ENCODE measurements at places on chromosomes 5 and 9. TPM values are rescaled to one million over a fixed set of nuclear protein-coding genes. Genes with fewer than 3 reads are reported as not detected.

TLE4 gene
- total RNA-seq: 62.4 TPM

GHR gene
- not detected for total RNA-seq

RPP25L gene
- total RNA-seq: 29.3 TPM

GRCh38 chr5:50580506-50580905, 85.9 kb upstream of the PARP8 start:
- no peaks in the 10 kb centered on the region for H3K27me3 ChIP-seq
- no peak for DNase-seq
- no peak overlapping the region for H3K27ac ChIP-seq
- no peak overlapping the region for H3K4me3 ChIP-seq
- peaks cover 12% of the 10 kb centered on the region for H3K36me3 ChIP-seq

- H3K36me3 ChIP-seq: no peaks in the 10 kb centered on the region
- H3K4me3 ChIP-seq: no peak overlapping the region
- DNase-seq: no peak
- H3K27me3 ChIP-seq: no peaks in the 10 kb centered on the region
Measured at GRCh38 chr5:125152461-125153189, 406.2 kb upstream of the ZNF608 start.

ENC1 gene
- 0.96 TPM for total RNA-seq

DNA sequence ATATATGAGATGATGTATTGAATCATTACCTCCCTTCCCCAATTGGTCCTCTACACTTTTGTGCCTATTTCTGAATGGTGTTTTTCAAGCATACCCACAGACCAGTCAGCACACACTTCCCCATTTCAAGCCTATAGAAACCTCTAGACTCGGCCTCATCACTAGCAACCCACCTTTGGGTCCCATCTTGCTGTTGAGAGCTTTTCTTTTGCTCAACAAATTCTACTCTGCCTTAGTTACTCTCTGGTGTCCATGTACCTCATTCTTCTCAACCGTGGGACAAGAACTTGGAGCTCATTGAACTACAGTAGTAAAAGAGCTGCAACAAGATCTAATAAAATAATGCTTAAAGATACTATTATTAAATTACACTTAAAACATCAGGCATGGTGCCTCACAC, 49.0 kb upstream of the KDM4C start:
- no peak overlapping the region for H3K4me3 ChIP-seq
- peaks cover 8% of the 10 kb centered on the region for H3K4me1 ChIP-seq
- H3K27me3 ChIP-seq: no peaks in the 10 kb centered on the region
- no peak overlapping the region for H3K27ac ChIP-seq

SH3GL2 gene
- total RNA-seq: not detected
